GM12878 (cell line): ENCODE measurements at places on chromosomes 6 and 20. TPM values are rescaled to one million over a fixed set of nuclear protein-coding genes. Genes with fewer than 3 reads are reported as not detected.

DNA sequence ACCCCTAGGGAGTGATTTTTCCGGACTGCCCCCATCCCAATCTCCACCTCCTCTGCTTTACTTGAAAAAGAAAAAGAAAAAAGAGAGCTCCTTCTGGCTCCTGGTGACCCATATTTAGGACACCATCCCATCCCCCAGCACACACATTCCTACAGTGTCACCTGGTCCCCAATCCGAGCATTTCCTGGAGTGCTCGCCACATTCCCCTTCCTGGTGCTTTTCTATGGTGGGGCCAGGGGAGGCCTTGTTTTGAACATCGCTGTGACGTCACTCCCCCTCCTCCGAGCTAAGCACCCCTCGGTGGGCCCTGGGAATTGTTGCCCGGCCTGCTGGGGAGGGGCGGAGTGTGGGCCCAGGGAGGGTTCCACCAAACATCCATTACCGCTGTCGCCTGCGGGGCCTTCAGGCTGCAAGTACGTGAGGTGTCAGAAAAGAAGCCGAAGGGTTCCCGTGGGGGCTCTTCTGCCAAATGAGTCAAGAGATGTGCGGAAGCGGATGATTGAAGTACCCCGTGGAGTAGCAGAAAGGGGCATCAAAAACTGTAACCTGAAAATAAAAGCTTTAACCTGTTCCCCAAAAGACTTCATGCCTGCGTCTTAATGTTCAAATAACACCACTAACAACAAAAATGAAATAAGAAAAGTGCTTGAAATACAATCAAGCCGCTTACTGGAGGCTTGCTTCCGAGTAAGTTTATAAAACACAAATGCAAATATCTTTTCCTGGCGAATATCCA is 2.8 kb upstream of the FOXC1 start:
- H3K27me3 ChIP-seq, result peaks cover 29% of the 10 kb centered on the region
- no peak overlapping the region for H3K27ac ChIP-seq
- no peaks in the 10 kb centered on the region for H3K36me3 ChIP-seq
- H3K4me3 ChIP-seq, result peak overlapping the region; percentile 16; the same call in 1 of the 2 replicates
- peaks cover 10% of the 10 kb centered on the region for H3K4me1 ChIP-seq

- DNase-seq, result peak; percentile 26
- H3K4me3 ChIP-seq, result no peak overlapping the region
- peaks cover 30% of the 10 kb centered on the region for H3K4me1 ChIP-seq
- H3K27ac ChIP-seq, result 0 out of 2 replicates have a peak overlapping the region, but pooled peaks have one; percentile 17
- no peaks in the 10 kb centered on the region for H3K27me3 ChIP-seq
Observed at GRCh38 chr6:52595000-52595795, 18.3 kb upstream of the TRAM2 start.

- peaks cover 3% of the 10 kb centered on the region for H3K36me3 ChIP-seq
- H3K27me3 ChIP-seq, result no peaks in the 10 kb centered on the region
- DNase-seq, result no peak
- no peaks in the 10 kb centered on the region for H3K4me1 ChIP-seq
- no peak overlapping the region for H3K27ac ChIP-seq
Observed at GRCh38 chr6:152244998-152245630, 392.0 kb downstream of the SYNE1 start.

- no peak for DNase-seq
- H3K36me3 ChIP-seq, result no peaks in the 10 kb centered on the region
- H3K27ac ChIP-seq, result no peak overlapping the region
- no peak overlapping the region for H3K4me3 ChIP-seq
- H3K4me1 ChIP-seq, result no peaks in the 10 kb centered on the region
- no peaks in the 10 kb centered on the region for H3K27me3 ChIP-seq
Observed at GRCh38 chr6:101666256-101666655, 272.7 kb downstream of the GRIK2 start.

DNA sequence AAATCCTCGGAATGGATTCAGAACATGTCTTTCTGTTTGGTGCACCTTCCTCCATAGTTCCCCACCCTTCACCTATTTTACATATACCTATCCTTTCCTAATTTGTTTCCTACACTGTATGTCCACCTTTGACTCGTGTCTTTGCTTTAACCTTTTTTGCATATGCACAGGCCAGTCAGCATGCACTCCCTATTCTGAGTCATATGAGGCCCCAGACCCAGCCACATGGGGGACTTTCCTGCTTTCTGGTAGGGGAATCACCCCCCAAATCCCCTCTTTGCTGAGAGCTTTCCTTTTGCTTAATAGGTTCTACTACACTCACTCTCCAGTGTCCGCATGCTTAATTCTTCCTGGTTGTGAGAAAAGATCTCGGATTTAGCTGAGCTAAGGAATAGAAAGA is 393.8 kb upstream of the IMPG1 start:
- no peak overlapping the region for H3K27ac ChIP-seq
- no peaks in the 10 kb centered on the region for H3K4me1 ChIP-seq
- no peaks in the 10 kb centered on the region for H3K36me3 ChIP-seq
- no peak overlapping the region for H3K4me3 ChIP-seq
- DNase-seq, result peak; percentile 1

GRCh38 chr6:168410554-168411011 is 30.4 kb upstream of the SMOC2 start:
- H3K27me3 ChIP-seq, result no peaks in the 10 kb centered on the region
- H3K27ac ChIP-seq, result no peak overlapping the region
- DNase-seq, result no peak
- no peaks in the 10 kb centered on the region for H3K36me3 ChIP-seq

GRCh38 chr6:4693173-4693970 is 82.8 kb upstream of the CDYL start:
- H3K27me3 ChIP-seq, result no peaks in the 10 kb centered on the region
- no peak for DNase-seq
- H3K27ac ChIP-seq, result no peak overlapping the region
- no peak overlapping the region for H3K4me3 ChIP-seq
- H3K36me3 ChIP-seq, result no peaks in the 10 kb centered on the region
- H3K4me1 ChIP-seq, result no peaks in the 10 kb centered on the region

DNA sequence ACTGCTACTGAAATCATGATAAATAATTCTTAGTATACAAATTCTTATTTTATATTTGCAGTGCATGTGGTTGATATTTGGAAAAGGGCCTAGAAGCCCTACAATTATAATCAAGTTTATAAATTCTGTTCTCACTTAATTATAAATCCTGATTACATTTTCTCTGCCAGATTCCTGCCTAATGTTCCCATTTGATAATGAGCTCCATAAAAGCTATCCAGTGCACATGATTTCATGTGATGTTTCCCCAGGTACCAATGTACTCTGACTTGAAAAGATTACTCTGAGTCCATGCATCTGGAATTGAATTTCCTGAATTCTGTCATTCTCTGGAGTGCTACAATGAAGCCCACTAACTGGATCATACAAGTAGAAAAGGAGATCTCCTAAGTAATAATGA is 292.2 kb downstream of the FRK start:
- DNase-seq, result no peak
- H3K27me3 ChIP-seq, result no peaks in the 10 kb centered on the region
- H3K27ac ChIP-seq, result no peak overlapping the region
- H3K4me1 ChIP-seq, result no peaks in the 10 kb centered on the region

DNA sequence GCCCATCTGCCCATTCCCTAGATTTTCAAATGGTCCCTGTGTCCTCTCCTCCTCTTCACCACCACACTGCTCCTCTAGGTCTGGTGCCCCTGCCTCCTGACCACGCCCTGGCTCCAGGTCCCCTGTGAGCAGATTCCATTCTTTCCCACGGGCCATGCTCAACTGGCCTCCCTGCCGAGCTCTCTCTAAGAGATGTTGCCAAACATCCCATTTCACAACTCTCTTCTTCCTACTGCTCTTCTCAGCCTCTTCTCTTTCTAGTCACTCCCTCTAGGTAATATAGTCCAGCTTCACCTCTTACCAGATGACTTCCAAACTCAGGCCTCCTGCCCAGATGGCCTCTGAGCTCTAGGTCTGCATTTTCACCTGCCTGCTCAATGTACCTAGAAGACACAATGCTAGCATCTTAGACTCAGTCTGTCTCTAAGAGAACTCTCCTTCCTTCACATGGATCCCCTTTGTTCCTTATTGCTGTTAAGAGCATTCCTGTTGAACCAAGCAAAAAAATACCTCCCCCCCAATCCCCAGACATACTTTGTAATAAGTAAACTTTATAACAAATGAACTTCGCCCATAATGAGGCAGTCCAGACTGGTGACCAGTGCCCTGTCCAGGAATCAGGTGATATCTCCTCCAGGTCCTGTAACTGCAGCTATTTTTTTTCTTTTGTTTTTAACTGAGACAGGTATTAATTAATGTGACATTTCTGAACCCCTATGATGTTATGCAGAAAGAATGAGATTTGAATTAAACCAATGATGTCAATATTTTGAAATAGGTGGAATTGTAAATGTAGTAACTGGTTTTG is 79.0 kb downstream of the LYRM4 start:
- DNase-seq, result no peak
- no peak overlapping the region for H3K27ac ChIP-seq
- H3K36me3 ChIP-seq, result no peaks in the 10 kb centered on the region
- H3K4me1 ChIP-seq, result no peaks in the 10 kb centered on the region
- H3K27me3 ChIP-seq, result no peaks in the 10 kb centered on the region

DNA sequence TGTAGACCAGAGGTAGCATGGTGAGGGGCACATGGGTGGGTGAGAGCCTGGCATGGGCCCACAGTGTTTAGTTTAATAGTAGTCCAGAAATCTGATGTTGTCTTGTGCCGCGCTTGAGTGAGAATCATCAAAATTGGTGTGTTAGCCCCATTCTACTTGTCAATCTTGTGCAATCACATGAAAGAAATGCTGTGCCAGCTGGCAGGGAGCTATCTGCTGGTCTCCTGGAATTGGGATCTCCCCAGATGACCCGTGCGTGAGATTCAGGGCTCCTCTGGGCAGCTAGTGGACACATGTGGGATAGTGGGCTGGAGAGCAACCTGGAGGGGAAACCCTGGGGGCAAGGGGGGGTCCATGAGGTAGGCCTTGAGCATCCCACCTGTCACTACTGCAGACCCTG is 43.5 kb upstream of the ZFP64 start:
- H3K4me1 ChIP-seq, result no peaks in the 10 kb centered on the region; the same call in 1 of the 2 replicates
- no peaks in the 10 kb centered on the region for H3K27me3 ChIP-seq
- no peak for DNase-seq
- H3K36me3 ChIP-seq, result no peaks in the 10 kb centered on the region
- H3K4me3 ChIP-seq, result no peak overlapping the region

DNA sequence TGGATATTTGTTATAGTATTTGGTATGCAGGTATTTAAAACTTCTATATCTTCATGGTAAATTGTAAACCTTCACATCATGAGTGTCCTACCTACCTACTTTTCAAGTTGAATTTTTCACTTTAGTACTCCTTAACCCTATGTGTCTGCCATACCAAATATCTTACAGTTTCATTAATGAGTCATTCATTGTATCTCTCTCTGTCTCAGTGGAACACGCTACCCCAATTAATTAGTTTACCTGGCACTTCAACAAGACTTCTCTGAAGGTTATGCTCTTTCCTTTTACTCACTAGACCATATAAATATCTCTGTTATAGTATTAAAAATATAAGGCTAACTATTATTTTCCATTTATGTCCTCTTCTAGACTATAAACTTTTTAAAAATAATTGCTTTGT is 123.9 kb upstream of the GJE1 start:
- H3K27me3 ChIP-seq, result no peaks in the 10 kb centered on the region
- DNase-seq, result no peak
- H3K36me3 ChIP-seq, result no peaks in the 10 kb centered on the region
- no peak overlapping the region for H3K27ac ChIP-seq

- H3K4me3 ChIP-seq, result no peak overlapping the region
- H3K27ac ChIP-seq, result no peak overlapping the region
- no peak for DNase-seq
Observed at GRCh38 chr6:23511817-23512216, 614.2 kb upstream of the NRSN1 start.

DNA sequence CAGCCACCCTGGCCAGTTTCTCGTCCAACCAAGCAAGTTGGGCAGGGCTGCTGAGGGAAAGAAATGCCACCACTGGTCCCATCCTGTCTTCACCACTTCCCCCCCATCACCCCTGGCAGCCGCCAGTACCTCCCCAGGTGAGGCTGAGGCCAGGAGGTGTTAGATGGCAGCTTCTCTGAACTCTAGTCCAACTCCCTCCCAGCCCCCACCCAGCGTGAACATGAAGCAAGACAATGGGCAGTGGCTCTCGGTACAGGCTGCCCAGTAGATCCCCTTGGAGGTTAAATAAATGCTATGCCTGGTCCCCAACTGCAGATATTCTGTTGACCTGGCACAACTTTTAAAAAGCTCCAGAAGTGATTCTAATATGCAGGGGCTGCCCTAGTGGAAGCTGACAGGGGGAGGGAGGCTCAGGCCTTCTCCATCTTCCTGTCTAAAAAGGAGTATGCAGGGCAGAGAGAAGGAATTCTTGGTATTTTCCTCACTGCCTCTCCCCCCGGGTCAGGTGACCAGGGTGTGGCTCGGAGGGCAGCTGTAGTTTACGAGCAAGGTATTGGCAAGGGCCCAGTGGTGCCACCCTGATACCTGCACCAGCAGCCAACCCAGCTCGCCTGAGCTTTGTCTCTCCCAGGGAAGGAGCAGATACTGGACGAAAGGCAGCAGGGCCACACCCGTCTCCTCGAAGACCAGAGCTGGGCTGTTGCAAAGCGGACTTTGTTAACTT is 25.7 kb downstream of the KCNK5 start:
- peaks cover 4% of the 10 kb centered on the region for H3K4me1 ChIP-seq
- H3K36me3 ChIP-seq, result no peaks in the 10 kb centered on the region
- no peak for DNase-seq
- no peaks in the 10 kb centered on the region for H3K27me3 ChIP-seq

DNA sequence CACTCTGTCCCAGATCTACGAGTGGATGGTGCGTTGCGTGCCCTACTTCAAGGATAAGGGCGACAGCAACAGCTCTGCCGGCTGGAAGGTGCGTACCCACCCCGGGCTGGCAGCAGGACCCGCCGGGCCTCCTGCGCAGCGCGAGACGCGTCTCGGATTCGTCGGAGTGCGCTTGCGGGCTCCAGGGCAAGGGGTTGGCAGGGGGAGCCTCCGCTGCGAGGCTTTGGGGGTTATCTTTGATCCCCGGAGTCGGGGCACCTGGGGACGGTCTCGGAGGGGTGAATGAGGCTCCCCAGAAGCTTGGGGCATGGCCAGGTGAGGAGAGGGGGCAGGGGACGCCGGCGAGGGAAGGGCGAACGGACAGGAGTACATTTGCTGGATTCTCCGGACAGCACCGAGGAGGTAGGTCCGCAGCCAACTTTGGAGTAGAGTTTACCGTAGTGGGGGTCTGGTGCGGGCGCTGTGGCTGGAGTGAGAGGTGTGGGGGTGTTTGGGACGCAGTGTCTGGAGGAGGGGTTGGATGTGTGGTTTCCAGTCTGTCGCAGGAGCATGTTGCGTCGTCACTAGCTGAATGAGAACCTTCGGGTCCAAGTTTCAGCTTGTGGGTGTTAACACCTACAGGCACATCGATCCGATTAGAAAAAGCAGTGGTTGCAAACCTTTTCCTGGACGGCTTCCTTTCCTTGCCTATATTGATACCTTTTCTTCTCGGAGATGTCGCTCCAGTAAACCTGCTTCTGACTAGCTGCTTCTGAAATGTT is 1.2 kb downstream of the FOXO3 start:
- peak overlapping the region; percentile 64 for H3K4me3 ChIP-seq
- no peak overlapping the region; the same call in 1 of the 2 replicates for H3K27ac ChIP-seq
- peaks cover 5% of the 10 kb centered on the region for H3K27me3 ChIP-seq
- DNase-seq, result no peak

Gene RAE1
- total RNA-seq, result 34.2 and 36.1 TPM in 2 replicates

Gene LIN28B
- 0.05 and 0.13 TPM in 2 replicates for total RNA-seq

Gene PLCB4
- total RNA-seq, result 0.05 TPM in 1 of 2 replicates, not detected in the other
